ENCODE measurements at places on chromosomes 5 and 9.

- DNase-seq: no peak
Measured at GRCh38 chr9:79619930-79620329, 48.2 kb downstream of the TLE4 start.

DNA sequence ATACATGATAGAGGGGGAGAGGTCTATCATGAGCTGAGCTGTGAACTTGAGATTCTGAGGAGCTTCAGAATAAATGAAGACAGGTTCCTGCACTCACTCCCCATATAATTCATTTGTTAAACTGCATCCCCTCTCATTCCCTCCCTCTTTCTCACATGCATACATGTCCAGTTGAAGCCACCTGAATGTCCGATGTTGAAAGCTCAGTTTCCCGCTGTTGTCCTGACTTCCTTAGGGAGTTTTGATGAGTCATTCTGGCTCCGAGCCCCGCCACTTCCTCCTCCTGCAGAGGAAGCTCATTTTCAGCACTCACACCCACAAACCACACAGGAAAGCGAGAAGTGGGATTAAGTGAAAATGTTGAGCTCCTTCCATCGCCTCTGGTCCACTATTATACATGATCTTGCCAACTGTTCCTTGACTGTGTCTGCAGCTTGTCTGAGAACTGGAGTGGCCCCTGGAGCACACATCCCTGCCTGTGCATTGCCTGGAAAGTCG lies 121.2 kb downstream of the CEMIP2 start:
- peak; percentile 71 for DNase-seq

DNA sequence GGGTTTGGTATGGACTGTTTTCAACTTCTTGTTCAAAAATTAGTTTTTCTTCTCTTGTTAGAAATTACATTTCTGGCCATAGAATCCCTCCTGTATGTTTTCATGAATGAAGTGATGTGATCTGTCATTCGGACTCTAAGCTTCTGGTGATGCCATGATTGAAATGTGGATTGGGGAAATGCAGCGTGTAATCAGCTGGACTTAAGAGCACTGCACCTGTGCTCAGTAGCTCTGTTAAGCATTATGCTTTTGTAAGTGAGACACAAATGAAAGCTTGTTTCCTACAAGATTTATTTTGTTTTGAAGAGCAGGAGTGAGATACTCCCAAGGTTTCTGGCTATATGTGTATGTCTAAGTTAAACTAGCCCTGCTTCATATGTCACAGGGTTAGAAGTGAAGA lies 24.0 kb upstream of the FAM120AOS start:
- no peak for DNase-seq

- DNase-seq: no peak
Measured at GRCh38 chr5:138620663-138621224, 45.5 kb upstream of the HSPA9 start.

- DNase-seq: no peak
Measured at GRCh38 chr9:19551124-19551929, 142.5 kb downstream of the ACER2 start.

DNA sequence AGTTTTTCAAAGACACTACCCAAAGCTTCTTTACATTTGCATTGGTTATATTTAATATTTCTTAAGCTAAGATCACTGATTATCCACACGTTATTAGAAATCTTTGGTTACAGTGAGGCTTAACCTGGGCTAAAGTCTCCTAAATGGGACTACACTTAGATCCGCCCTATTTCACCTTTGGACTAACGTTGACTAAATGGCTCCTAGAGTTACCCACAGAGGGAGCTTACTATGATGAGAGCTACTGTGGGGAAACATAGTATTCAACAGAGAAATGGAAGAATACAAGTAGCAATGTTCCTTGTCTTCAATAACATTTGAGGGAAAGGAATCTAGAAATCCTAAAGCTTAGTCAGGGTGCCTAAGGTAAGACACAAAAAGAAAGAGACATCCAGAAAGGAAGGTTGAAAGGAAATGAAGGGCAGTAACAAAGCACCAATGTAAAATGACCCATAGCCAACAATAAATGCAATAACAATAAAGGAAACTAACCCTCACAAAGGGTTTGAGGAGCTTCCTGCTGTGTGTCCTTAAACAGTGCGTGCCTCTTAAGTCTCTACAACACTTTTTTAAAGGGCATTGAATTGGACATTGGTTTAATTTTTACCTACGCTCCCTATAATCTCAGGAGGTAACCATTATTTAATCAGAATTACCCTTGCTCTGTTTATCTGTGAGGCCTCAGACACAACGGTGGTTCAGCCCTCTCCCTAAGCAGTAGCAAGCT lies 217.1 kb downstream of the PJA2 start:
- no peak for DNase-seq

DNA sequence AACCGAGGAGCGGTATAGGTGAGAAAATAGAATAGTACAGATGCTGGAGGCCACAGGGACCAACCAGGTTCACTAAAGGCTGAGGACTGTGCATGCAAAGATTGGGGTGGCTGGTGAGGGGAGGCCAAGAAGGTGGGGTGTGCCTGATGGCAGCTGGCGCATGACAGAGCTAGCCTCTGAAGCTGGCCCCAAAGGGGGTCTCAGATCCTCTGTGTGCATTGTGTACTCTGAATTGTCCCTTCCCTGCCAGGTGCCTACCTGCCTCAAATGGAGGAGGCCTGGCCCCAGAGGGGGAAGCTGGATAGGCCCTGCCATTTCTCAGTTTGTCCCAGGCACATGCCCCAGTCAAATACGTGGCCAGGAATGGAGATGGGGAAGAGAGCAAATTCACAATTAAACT lies 63.1 kb downstream of the CRB2 start:
- DNase-seq: no peak

- no peak for DNase-seq
Measured at GRCh38 chr9:89634995-89635742, 30.4 kb downstream of the GADD45G start.

GRCh38 chr5:35956429-35956828 lies 18.0 kb upstream of the CAPSL start:
- no peak for DNase-seq

DNA sequence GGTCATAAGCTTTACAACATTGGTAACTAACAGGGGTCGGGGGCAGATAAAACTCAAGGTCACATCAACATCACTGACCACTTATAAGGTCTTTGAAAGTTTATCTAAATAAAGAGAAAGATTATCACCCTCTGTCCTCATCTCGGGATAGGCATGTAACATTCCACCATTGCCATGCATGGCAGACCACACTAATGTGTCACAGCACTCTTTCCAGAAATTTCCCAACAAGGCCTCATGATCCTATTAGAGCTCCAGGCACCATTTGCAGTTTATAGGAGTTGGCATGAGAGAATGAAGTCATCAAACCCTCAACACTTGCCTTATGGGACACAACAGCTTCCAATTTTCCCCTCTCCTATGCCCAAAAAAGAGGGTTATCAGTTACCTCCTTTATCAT lies 31.9 kb upstream of the ZNF622 start:
- no peak for DNase-seq

- DNase-seq: no peak
Measured at GRCh38 chr9:129595903-129596540, 24.9 kb downstream of the C9orf50 start.

DNA sequence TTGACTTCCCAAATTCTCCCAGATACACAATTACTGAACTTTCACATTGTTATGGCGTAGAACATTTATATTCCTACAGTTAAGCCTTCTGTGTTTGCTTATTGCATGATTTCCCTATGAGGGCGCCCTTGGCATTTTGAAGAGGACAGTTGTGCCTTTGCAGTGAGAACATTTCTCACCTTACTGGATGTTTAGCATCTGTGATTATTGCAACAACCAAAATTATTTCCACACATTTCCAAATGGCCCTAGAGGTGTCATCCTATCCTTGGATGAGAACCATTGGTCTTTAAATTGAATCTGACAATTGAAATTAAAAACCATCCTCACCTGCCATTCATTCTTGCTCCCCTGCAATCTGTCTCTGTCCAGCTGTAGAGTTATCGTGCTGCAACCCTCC lies 104.0 kb downstream of the MAMDC2 start:
- DNase-seq: no peak

DNA sequence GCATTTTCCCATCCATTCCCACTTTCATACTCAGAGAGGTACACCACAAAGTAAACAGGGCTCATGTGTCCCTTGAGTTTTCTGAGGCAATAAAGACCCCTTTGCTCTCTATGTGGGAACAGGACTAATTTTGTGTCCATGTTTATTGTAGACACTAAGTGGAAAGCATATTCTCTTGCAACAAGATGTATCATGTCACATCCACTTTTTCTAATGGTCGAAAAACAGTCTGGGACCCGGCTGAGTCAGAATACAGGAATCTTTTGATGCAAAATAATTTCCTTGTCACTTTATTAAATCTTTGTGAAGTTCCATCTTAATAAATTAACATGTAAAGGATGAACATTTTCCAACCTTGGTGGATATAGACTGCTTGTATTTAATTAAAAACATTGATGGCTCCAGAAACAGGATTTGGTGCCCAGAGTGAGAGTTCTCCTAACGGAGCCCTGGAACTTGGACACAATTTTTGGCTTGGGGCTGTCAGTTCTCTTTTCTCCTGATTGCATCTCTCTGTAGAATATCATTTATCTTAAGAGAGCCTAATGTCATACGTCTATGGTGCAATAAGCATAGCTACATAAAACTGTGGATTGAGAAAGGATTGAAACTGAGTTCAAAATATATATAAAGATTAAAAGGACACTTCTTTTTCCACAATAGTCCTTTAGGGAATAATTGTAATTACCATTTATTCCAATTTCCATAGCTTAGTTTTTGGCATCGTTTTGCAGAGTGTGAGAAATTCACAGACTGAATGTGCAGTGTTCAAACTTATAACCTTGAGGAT lies 1116.7 kb upstream of the SEMA6A start:
- DNase-seq: no peak

DNA sequence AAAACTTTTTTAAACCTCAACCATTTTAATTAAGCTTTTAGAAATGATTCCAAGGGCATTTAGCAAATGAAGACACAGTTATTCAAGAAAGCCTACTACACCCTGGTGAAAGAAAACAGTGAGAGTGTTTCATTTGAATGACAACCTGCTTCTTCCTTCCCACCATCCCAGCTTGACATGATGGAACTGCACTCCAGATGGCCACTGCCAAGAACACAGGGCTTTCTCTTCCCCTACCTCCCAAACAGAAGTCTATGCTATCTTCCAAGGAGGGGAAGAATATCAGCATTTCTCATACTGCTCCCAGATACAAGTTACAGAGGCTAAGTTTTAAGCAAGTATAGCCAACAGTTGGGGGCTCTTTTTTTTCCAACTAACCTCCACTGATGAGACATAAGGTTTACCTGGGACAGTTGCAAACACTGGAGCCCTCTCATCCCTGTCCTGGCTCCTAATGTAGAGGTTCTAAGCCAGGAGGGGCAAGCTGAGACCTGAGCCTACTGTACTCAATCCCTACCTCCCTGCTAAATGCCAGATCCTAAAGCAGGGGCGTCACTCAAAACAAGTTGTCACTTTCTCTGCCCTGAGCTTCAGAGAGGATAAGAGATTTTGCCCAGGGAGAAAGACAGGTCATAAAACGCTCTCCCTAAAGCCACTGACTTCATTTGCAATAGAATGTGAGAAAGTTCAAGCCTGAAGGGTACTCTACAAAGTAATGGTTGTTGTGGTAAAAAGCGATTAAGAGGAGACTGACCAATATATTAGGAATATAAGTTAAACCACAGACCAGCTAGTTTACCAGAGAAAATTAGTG lies 88.5 kb upstream of the SLC27A6 start:
- no peak for DNase-seq

DNA sequence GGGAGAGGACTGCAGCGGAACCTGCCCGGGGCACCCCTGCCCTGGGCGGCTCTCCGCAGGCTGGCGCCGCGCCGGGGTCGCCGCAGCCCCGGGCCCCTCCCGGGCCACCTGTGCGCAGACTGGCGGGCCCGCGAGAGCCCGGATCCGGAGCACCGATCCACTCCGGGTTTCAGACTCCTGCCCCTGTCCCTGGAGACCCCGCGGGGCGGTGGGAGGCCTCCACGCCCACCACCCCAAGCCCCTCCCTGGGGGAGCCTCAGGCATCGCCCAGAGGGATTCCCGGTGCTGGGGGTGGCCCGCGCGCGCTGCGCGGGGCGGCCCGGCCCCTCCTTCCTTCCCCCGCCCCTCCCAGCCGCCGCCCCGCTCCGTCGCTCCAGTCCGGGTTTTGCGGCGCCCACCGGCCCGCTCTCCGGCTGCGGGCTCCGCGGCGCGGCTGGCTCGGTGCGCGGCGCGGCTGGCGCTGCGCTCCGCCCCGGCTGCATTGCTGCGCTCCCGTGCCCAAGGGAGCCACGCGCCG lies at the start of gene UNC5A:
TSS of gene UNC5A (plus strand) at position 479 of the 517 bp plus-strand sequence. CDS start 192 bp downstream, outside the sequence.
- peak; percentile 62 for DNase-seq

DNA sequence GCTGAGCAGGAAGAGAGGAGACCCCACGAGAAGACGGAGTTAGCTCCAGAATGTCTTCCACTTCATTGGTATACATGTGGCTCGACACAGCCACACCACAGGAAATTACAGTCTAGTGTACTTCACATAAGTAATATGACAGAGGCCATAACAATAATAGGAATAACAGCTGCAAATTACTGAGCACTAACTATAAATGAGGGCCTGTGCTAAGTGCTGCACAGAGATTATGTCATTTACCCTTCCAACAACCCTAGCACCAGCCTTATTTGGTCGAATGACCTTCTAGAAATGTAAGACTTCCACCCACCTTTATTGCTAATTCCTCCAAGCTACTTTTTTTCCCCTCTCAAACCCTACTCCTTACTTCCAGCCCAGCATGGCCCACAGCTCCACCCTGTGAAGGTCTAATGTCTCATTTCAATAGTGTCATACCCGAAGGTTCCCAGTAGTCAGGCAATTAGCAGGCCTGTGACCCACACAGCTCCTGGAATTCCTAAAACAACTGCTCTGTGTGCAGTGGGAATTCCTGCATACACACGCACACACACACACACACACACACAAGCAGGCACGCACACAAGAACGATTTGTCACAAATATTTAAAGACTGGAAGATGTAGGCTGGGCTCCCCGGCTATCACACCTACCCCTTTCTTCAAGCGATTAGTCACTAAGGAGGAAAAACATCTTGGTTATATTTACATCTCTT lies 134.5 kb downstream of the FRMD3 start:
- DNase-seq: no peak

DNA sequence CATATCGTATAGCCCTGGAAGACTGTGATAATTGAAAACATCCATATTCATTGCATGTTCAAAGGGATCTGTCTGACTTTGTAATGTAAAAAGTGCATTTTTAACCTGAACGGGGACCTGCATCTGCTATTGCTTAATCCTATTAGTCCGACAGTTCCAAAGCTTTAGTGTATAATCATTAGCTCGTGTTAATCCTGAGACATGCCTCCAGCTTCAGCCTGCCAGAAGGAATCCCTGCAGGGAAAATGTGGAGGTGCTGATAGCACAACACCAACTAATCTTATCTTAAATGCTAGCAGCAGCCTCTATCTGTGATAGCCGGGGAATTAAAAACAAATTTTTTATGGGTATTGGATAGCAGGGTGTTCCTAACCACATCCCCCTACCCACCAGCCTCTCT lies 495.2 kb downstream of the TLE4 start:
- no peak for DNase-seq

DNA sequence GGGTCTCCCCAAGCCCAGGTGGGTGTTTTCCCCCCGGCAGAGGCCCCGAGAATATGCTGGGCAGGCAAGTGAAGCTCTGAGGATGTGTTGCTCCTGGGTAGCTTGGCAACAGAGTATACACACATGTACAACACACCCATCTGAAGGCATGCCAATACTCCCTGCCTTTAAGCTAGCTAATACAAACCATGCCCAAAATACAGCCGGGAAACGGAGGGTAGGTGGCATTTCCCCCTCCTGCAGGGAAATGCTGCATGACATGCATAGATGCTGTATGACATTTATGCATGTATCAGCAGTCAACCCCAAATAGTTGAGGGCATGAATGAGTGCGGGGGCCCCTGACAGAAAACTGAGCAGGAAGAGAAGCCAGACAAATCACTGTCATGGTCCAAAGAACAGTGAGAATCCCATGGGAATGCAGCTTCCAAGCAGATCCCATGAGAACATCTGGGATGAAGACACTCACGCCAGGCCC lies 614.1 kb downstream of the EBF1 start:
- DNase-seq: no peak
